ENCODE measurements at places on chromosomes 6 and 20.

DNA sequence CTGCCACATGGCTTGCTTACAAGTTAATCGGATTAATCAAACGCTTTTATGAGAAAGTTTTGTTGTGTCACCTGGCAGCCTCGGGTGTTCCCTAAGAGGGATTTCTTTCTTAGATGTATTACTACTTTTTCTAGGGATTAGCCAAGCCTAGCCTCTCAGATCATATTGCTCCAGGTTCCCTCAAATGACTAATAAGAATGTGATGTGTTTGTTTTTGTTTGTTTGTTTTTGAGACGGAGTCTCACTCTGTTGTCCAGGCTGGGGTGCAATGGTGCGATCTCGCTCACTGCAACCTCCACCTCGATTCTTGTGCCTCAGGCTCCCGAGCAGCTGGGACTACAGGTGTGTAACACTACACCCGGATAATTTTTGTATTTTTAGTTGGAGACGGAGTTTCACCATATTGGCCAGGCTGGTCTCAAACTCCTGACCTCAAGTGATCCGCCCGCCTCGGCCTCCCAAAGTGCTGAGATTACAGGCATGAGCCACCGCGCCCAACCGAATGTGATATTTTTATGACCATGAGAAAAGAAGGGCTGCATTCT lies 977 bp downstream of the HMGN4 start:
- DNase-seq: no peak
- H3K36me3 ChIP-seq: peaks cover 64% of the 10 kb centered on the region
- H3K27ac ChIP-seq: peak overlapping the region; percentile 100
- peak overlapping the region; percentile 98 for H3K4me3 ChIP-seq
- peaks cover 52% of the 10 kb centered on the region for H3K4me1 ChIP-seq

DNA sequence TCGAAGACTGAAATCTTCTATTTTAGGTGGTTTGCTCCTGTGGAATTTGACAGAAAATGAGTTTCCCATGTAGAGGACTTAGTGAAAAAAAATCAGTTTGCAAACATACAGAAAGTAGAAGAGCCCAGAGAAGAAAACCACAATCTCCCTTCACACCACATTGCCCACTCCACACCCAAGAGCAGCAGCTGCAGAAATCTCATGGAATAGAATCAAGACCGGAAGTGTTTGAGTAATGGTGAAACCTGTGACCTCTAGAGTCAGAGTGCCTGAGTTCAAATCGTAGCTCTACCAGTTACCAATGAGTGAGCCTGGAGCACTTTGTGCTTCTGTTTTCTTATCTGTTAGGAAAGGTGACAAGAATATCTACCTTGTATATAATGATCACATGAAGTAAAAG lies 4.6 kb downstream of the SIRPG start:
- no peak for DNase-seq
- peak overlapping the region; percentile 15 for H3K27ac ChIP-seq
- peaks cover 55% of the 10 kb centered on the region for H3K4me1 ChIP-seq
- no peaks in the 10 kb centered on the region for H3K27me3 ChIP-seq

GRCh38 chr20:25296094-25297093 lies 48.5 kb downstream of the PYGB start:
- H3K4me1 ChIP-seq: peaks cover 2% of the 10 kb centered on the region
- peak; percentile 15 for DNase-seq
- H3K27ac ChIP-seq: no peak overlapping the region
- peaks cover 10% of the 10 kb centered on the region for H3K36me3 ChIP-seq
- H3K4me3 ChIP-seq: no peak overlapping the region
- H3K27me3 ChIP-seq: no peaks in the 10 kb centered on the region

DNA sequence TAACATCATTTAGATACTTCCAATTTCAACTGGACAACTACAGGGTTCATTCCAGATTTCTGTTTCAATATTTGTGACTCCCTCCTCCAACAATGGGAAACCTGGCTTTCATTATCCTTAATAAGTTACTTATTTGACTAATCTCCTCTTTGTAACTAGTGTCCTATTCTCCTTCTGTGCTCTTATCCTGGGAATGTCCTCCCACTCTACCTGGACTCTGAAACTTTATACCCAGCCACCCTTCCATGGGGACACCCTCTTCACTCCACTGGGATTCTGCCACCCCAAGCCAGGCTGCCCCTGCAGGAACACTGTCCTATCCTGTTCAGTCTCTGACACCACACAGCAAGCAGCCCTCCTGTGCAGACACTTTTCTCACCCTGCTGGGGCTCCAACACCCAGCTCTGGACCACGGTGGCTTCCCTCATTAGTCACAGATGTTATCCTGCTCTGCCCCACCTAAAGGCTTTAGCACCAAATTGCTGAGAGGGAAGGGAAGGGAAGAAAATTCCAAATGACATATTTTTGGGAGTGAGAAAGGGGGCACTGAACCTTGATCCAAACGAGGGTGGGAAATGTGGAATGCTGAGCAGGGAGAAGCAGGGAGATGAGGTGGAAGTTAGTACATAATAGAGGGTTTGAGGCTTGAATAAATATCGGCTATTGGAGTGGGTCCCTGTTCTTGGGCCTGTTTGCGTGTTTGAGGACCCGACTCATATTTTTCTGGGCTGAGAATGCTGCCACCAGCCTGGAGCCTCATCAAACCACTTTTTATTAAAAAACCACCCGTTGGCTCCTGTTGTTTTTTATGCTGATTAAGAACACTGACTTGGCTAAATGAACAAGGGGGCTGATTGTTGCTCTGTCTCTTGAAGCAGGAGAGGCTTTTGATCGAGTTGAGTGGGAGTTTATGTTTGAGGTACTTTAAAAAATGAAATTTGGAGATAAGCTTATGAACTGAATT lies 54.0 kb upstream of the AKIRIN2 start:
- no peak for DNase-seq
- H3K4me3 ChIP-seq: no peak overlapping the region
- H3K27me3 ChIP-seq: no peaks in the 10 kb centered on the region
- H3K27ac ChIP-seq: no peak overlapping the region

GRCh38 chr20:17327185-17328148 lies 100.6 kb downstream of the PCSK2 start:
- H3K27me3 ChIP-seq: peaks cover 6% of the 10 kb centered on the region
- no peaks in the 10 kb centered on the region for H3K4me1 ChIP-seq
- H3K27ac ChIP-seq: no peak overlapping the region
- H3K36me3 ChIP-seq: no peaks in the 10 kb centered on the region
- no peak overlapping the region for H3K4me3 ChIP-seq

DNA sequence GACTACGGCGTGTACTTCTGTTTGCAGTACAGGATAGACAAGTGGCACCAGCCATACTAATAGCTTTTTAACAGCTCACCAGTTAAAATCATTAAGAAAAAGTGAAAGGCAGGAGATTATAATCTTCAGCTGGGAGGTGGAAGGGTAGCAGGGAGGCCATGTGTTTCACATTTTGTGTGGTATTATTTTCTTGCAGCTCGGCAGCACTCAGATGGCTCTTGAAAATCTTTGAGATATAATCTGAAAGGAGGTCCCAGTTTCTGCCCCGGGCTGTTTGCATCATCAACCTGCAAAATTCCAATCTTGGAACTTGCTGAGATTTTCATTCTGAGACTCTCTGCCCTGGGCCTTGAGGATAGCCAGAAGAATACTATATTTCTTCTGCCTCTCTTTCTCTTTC lies 87.5 kb upstream of the HDAC2 start:
- no peak overlapping the region for H3K4me3 ChIP-seq
- H3K36me3 ChIP-seq: no peaks in the 10 kb centered on the region
- H3K4me1 ChIP-seq: no peaks in the 10 kb centered on the region
- H3K27me3 ChIP-seq: no peaks in the 10 kb centered on the region

DNA sequence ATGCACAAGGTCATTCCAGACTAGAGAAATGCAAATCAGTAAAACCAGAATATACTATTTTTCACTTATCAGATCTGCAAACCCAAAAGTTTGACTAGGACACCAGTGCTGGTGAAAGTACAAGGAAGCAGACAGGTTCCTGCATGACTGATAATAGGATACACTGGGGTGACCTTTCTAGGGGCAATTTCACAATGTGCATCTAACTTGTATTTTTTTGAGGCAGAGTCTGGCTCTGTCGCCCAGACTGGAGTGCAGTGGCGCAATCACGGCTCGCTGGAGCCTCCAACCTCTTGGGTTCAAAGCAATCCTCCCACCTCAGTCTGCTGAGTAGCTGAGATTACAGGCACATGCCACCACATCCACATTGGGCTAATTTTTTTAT lies 11.4 kb downstream of the COMMD7 start:
- H3K4me3 ChIP-seq: no peak overlapping the region
- no peaks in the 10 kb centered on the region for H3K27me3 ChIP-seq
- no peak overlapping the region for H3K27ac ChIP-seq
- DNase-seq: no peak
- peaks cover 7% of the 10 kb centered on the region for H3K4me1 ChIP-seq

DNA sequence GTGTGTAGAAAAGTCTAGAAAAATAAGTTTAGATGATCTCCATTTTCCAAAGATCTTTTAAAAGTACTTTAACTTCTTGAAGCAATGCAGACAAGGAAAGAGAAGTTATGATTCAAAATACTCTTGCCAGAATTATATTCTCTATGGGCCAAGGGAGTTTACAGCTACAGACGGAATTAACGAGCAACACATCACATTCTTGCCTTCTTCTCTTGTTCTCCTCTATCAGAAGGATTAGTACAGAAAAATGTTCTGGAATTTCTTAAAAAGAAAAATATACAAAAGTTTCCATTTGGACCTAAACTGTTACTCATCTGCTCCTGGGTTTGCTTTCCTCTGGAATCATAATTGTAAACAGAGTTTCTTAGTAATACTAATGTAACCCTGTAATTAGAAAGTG lies 284.7 kb upstream of the HSF2 start:
- no peaks in the 10 kb centered on the region for H3K36me3 ChIP-seq
- H3K4me1 ChIP-seq: no peaks in the 10 kb centered on the region
- no peak overlapping the region for H3K4me3 ChIP-seq
- H3K27ac ChIP-seq: no peak overlapping the region
- DNase-seq: no peak
- H3K27me3 ChIP-seq: no peaks in the 10 kb centered on the region

DNA sequence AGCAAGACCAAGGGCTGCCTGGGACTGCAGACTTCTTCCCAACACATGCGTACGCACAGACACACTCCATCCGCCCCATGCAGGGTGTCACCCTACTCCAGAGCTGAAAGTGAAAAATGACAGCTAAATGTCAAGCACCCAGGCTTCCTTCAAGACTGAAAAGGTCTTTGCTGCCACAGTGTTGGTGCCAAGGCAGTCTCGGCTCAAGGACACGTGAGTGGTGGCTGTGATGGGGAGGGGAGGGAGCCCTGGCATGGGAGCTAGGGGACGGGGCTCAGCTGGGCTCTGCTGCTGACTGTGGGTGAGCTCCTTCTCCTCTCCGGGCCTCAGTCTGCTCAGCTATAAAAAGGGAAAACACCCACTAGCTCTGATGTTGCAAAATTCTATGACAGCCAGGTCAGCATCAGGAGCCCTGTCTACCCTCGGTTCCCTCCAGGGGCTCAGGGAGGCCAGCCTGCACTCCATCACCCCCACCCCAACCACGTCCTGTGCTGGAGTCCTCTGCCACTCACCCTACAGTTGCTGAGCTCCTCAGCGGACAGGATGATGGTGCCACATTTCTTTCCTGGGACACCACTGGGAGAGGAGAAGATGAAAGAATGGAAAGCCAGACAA lies 47.6 kb downstream of the CPNE5 start:
- H3K36me3 ChIP-seq: no peaks in the 10 kb centered on the region
- no peak for DNase-seq
- H3K27ac ChIP-seq: no peak overlapping the region
- H3K4me3 ChIP-seq: no peak overlapping the region
- H3K4me1 ChIP-seq: no peaks in the 10 kb centered on the region

Measured in effector memory CD8-positive, alpha-beta T cell (primary cell).